Activated CD4-positive, alpha-beta memory T cell treated with anti-CD3 and anti-CD28 coated beads for 36 hours (primary cell): ENCODE measurements at places on chromosomes 5 and 9. TPM values are rescaled to one million over a fixed set of nuclear protein-coding genes. Genes with fewer than 3 reads are reported as not detected.
A peak's percentile ranks its signal among the peaks of the same experiment; 100 is the strongest.

DNA sequence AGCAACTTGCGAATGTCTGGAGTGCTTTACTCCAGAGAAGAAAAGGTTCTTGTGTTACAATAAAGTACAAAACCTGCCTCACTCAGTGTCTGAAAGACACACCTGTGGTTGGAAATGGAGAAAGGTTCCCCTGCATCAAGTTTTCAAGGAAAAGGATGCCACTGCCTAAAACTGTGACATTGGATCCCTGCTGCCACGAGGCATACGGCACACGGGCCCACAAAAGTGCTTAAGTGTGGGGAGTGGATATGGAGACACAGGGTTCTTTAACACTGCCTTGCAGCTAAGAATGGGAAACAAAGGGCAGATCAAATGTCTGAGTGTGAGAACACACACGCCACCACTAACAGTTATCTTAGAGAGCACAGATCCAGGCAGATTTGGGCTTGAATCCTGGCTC is 75.0 kb downstream of the NIPSNAP3B start:
- no peak for DNase-seq

Gene IL17B
- not detected for total RNA-seq

Gene PDZD2
- not detected for total RNA-seq

Gene PTCH1
- 6.3 TPM for total RNA-seq

DNA sequence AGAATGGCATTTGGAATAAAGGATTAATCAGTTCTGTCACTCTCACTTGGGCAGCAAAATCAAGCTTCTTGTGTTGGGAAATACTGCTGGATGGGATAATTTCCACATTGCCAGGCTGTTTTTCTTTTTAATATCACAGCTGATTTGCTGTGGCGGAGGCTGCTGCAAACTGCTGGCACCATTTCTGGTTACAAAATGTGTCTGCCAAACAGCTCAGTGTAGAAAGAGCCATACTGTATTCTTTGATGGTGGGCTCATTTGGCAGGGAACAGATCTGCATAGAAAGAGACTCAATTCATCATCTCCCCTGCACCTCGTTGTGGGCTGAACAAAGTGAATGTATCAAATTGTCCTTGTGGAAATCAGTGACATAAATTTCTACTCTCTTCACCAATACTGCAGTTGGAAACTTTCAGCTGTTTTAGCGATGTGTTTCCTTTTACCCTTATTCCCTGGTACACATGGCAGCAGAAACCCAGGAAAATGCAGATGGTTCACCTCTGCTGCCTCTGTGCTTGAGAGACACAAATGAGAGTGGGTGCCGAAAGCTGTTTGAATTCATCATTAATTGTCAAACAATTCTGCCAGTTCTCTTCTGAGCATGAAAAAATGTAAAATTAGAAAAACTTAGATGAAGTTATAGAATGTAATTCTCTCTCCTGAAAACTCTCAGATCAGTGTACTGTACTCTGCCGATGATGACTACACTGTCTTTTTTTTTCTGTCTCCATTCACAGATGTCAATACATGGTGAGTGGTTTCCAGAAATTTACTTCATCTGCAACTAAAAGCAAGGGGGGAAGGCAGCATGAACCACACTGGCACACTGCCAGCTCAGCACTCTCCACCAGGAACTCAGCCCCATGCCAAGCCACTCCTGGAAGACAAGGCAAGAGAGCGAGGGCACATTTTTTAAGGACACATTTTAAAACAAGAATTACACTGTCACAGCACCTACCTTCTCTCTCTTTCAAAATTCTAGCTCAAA is 75.0 kb downstream of the HMHB1 start:
- no peak for DNase-seq

Gene OTULINL
- 12.3 TPM for total RNA-seq

DNA sequence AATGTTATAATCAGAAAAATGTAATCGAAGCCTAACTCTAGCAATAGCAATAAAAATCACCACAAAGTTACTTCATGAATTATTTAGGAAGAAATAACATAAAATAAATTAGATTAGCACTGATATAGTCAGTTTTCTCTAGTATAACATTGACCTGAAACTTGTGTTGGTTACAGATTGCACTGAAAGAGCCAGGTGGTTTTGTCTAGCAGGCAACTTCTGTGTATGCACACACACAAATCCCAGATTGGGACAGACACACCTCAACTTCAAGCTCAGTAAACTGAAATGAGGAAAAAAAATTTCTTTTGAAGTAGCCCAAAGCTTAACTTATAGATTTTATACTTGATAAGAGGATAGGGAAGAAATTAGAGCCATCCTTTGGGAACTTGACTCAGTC is 129.3 kb downstream of the EFNA5 start:
- no peak for DNase-seq

- DNase-seq: no peak
Measured at GRCh38 chr5:20972419-20972925, 984.5 kb upstream of the CDH18 start.

Gene ADAMTS19
- total RNA-seq: not detected

DNA sequence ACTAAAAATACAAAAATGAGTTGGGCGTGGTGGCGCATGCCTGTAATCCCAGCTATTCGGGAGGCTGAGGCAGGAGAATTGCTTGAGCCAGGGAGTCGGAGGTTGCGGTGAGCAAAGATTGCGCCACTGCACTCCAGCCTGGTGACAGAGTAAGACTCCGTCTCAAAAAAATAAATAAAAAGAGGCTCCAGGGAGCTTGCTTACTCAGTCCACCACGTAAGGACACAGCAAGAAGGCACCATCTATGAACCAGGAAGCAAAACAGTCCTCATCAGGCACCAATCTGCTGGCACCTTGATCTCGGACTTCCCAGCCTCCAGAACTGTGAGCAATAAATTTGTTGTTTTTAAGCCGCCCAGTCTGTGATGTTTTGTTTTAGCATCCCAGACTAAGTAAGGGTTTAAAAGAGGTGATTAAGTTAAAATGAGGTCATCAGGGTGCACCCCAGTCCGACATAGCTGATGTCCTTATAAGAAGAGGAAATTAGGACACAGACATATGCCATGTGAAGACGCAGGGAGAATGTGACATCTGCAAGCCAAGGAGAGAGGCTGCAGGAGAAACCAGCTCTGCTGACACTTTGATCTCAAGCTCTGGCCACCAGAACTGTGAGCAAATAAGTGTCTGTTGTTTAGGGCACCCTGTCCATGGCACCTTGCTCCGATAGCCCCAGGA is 45.9 kb downstream of the C9orf50 start:
- no peak for DNase-seq

DNA sequence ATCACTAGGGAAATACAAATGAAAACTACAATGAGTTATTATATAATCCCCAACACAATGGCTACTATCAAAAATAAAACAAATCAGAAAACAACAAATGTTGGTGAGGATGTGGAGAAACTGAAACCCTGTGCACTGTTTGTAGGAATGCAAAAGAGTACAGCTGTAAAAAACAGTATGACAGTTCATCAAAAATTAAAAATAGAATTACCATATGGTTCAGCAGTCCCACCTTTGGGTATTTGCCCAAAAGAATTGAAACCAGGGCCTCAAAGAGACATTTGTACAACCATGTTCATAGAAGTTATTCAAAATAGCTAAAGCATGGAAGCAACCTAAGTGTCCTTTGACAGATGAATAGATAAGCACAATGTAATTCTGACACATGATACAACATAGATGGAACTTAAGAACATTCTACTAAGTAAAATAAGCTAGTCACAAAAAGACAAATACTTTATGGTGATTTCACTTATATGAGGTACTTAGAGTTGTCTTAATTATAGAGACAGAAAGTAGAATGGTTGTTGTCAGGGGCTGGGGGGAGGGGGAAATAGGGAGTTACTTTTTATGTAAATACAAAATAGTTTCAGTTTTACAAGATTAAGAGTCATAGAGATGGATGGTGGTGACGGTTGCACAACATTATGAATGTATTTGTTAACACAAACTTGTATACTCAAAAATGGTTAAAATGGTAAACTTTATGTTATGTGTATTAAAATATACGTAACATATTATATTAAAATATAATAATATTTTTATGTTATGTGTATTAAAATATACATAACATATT is 102.8 kb downstream of the KCTD16 start:
- no peak for DNase-seq

DNA sequence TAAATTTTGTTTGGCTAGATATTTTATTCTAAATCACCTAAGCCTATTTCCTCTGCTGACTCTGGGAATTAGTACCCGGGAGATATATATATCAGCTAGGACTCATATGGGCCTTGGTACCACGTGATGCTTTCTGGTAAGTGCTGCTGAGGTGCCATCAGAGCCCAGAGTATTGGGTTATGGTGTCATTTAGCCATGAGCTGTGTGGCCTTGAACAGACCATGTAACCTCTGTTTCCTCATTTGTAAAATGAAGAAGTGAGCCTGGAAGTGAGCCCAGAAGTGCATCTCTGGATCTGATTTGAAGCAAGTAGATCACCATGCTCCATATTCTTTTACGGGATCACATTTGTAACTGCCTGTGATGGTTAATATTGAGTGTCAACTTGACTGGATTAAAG is 126.1 kb downstream of the GPBP1 start:
- no peak for DNase-seq

- no peak for DNase-seq
Measured at GRCh38 chr5:155783246-155783645, 543.7 kb upstream of the SGCD start.

DNA sequence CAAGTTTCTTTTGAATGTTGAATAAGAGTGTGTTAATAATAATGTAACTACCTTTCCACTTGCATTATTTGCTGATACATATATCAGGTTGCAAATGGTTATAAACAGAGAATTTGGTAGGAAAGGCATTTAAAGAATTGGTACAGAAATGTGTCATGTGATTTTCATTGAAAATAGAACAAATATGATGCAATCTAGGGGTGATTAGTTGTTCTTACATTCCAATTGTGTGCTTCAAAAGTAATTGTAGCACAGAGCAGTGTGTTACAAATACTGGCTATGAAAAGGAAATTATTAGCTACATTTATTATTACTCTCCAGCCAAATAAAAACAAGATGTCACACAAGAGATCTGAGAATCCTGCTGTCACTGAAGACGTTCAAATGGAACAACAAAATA is 61.8 kb upstream of the PRDM9 start:
- DNase-seq: no peak

DNA sequence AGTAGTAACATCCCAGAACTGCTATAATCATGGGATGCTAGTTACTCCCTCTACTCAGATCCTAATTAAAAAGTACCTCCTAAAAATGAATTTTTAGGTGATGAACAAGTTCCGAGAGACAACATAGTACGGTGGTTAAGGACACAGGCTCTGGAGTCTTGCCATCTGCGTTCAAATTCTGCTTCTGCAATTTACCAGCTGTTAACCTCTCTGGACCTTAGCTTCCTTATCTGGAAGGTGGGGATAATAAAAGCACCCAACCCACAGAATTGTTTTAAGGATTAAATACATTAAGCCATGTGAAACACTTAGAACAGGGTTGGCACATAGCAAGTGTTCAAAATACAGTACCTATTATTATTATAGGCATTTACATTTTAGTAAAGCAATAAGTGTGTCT is 77.5 kb upstream of the XPA start:
- no peak for DNase-seq

GRCh38 chr5:111280282-111280951 is 56.2 kb downstream of the CAMK4 start:
- no peak for DNase-seq

Gene DIRAS2
- not detected for total RNA-seq

Gene IL9
- total RNA-seq: 123 TPM

Gene DNM1
- total RNA-seq: 0.63 TPM

- no peak for DNase-seq
Measured at GRCh38 chr9:129761293-129761900, 8.6 kb upstream of the PTGES start.

Gene MAMDC2
- not detected for total RNA-seq

GRCh38 chr5:131496400-131496713 is 138.7 kb downstream of the RAPGEF6 start:
- DNase-seq: peak; percentile 35

- no peak for DNase-seq
Measured at GRCh38 chr5:150465927-150466326, 16.4 kb upstream of the RPS14 start.

- peak; percentile 55 for DNase-seq
Measured at GRCh38 chr9:96450613-96451528, 902 bp downstream of the HABP4 start.

Gene F2RL1
- total RNA-seq: 2.9 TPM

Gene CCL27
- 0.80 TPM for total RNA-seq

DNA sequence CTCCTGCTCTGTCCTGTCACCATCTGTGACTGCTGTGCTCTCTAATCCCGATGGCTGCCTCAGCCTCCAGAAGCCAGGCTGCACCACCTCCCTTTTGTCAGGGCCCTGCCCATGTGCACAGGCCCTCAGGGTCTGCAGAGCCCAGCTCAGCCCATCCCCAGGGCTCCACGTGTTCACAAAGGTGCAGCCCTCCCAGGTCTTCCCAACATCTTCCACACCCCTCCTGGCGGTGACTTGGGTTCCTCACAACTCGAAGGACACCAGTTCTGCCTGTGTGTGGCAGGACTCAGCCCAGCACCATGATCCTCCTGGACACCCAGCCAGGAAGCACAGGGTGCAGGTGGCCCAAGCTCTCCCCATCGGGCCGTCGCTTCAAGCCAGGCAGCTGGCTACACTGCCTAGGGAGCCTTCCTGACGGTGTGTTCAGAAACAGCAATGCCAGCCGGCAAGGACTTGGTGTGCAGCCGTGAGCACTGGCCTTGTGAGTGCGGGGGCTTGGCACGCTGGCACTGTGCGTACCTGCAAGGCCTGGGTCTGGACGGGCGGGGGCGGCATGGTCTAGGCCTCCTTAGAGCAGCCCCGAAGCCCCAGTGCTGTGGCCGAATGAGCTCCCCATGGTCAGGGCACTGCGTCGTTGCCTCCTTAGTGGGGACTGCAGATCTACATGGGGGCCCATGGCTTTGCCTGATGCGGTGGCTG is 96.1 kb downstream of the MRPL36 start:
- no peak for DNase-seq

Gene ZFP37
- 1.5 TPM for total RNA-seq

DNA sequence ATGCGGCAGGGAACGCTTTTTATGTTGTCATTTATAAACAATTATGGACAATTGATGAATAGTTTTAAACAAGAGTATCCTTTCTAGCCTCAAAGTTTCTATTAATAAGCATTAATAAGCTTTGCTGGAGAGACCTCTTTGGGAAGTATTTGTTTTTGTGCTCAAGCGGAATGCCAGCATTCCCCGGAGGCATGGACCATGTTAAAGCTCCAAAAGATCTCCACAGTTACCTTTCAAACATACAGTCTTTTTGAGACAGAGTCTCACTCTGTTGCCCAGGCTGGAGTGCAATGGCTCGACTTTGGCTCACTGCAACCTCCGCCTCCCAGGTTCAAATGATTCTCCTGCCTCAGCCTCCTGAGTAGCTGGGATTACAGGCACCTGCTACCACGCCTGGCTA is 9.6 kb downstream of the MSANTD3 start:
- DNase-seq: no peak

DNA sequence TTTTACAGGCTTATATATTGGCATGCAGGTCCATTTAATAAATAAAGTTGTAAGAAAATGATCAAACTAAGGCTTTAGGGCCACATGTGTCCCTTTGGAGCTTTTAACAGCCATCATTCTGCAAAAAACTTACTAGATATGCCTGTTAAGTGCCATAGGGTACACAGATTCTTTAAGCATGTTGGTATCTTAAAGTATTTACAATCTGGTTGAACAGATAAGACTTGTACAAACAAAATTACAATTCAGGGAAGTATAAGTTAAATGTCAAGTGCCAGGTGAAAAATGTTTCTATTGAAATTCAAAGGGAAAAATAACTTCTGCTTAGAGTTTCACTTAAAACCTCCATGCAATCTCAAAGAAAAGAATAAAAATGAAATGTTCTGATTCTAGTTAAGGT is 558.4 kb upstream of the ST8SIA4 start:
- DNase-seq: no peak

Gene CCNI2
- 4.2 TPM for total RNA-seq
